ENCODE measurements at places on chromosomes 4 and X.

DNA sequence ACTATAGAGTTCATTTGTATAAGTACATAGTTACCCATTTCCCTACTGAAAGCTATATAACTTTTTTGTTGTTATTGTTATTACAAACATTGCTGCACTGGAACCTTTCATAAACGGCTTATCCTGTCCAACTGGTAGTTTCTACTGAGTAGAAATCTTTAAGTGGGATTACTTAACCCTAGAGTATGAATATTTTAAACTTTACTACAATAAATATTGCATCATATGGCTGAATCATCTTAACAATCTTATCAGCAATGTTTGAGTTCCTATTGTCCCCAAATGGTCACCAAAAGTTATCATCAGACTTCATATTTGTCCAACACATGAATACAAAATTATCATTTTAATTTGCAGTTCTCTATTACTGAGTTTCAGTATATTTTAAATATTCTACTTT lies 40.5 kb downstream of the LCORL start:
- DNase-seq: no peak

- no peak for DNase-seq
These were observed 72.3 kb upstream of the GRID2 start for GRCh38 chr4:92231511-92231910.

GRCh38 chr4:76779740-76780459 lies 118.0 kb downstream of the SOWAHB start:
- DNase-seq: no peak

GRCh38 chrX:74195605-74196004 lies 108.4 kb upstream of the ZCCHC13 start:
- DNase-seq: no peak

- DNase-seq: peak; percentile 10
These were observed 181.1 kb upstream of the WDFY3 start for GRCh38 chr4:85147481-85148076.

DNA sequence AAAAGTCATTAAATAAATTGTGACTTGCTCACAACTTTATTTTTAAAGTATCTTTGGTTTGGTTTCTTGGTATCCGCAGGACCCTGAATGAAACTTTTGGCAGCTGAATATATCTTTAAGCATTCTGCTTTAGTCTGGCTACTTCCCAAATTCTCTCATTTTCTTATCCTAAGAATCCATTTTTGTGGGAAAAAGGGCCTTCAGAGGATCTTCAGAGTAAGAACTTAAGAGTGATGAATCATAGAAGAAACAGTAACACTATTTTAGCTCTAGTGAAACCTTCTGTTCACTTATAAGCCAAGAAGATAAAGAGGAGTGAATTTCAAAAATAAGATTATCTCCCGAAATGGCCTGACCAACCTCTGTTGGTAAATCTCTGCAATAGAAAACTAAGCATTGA lies 540.6 kb upstream of the MAGEB18 start:
- no peak for DNase-seq

GRCh38 chrX:23779025-23779424 lies 3.9 kb upstream of the SAT1 start:
- DNase-seq: no peak

DNA sequence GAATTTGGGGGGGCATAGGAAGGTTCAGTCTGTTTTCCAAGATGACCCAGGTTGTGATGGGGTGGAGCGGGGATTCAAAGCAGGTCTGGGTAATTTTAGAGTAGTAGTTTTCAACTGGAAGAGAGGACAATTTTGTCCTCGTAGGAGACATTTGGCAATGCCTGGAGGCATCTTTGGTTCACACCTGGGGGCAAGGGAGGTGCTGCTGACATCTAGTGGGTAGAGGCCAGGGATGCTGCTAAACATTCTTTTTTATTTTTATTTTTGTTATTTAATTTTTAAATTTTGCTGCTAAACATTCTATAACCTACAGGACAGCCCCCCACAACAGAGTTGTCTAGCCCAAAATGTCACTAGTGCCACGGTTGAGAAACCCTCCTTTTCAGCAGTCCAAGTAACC lies 1.9 kb downstream of the RAB9A start:
- no peak for DNase-seq

- no peak for DNase-seq
These were observed 31.7 kb upstream of the GATB start for GRCh38 chr4:151792530-151792929.

GRCh38 chr4:159042868-159043267 lies 60.0 kb upstream of the RAPGEF2 start:
- no peak for DNase-seq

DNA sequence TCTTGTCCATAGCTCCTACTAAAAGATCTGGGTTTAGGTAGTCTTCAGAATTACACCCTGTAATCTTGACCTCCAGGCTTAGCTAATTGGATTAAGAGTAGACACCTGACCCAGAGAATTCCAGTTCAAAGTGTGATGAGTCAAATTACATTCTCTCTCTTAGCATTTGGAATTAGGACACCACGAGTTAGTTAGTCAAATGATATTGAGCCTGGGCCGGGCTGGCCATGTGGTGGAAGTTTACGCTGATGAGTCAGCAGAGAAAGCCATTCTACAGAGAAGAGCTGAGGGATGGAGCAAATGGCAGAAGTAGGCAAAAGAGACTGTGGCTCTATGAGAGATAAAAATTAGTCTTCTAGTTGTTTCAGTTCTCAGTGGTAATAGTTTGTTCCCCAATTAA lies 31.1 kb downstream of the CEP44 start:
- no peak for DNase-seq

GRCh38 chr4:34043131-34043530 lies 2201.2 kb downstream of the ARAP2 start:
- DNase-seq: no peak

DNA sequence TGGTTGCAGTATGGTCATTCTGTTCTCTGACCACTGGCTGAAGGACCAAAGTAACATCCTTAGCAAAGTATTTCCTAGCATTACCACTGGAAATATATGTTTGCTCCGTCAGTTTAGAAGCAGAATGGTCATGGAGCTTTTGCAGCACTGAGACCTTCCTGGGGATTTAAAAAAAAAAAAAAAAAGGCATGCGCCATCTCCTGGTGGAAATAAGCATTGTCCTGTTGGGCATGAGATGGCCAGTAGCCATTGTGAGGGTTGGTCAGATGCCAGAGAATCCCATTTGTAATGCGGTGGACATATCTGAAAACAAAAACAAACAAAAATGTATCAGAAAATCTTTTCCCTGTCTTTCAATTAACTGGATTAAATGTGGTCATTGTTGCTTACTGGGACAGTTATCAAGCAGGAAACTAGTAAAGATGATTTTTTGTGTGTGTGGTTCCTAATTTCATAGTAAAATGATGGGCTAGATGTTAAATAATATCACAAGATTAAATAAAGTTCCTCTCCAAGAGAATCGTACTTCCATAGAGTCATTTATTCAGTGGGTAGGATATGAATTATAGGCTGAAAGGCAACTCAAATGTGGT lies 139.6 kb downstream of the SOWAHB start:
- no peak for DNase-seq

- no peak for DNase-seq
These were observed 241.6 kb upstream of the PUDP start for GRCh38 chrX:7389576-7389975.

DNA sequence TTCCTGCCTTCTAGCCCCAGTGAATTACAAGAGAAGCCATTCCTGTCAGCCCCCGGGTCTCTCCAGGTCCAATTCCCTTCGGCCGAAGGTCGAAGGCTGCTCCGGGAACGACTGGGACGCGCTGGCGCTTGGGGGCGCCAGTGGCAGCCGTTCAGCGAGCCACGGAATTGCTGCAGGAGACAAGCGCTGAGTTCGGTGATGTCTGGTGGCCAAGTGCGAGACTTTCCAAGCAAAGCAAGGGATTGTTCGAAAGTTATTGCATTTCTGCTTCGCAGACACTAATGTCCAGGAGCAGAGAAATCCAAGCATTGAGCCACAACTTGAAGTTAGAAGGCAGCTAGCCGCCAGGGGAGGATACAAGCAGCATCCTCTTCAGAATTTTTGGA lies 1.1 kb upstream of the DKK2 start:
- DNase-seq: no peak

DNA sequence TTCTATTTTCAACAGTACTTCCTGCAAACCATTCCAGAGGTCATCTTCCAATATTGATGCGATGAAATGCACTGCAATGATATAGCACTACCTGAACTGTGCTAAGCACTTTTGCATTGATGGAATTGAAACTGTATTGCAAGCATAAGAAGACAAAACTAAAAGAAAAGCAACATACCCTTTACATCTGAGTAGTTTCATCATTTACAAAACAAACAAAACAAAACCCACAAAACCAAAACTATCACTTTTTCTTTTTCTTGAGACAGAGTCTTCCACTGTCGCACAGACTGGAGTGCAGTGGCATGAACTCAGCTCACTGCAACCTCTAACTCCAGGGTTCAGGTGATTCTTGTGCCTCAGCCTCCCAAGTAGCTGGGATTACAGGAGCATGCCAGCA lies 120.1 kb upstream of the NAP1L5 start:
- DNase-seq: no peak

GRCh38 chr4:154406018-154406795 lies 85.4 kb downstream of the DCHS2 start:
- no peak for DNase-seq

- DNase-seq: no peak
These were observed 353.1 kb upstream of the SPOCK3 start for GRCh38 chr4:167587361-167587760.

All from AG04449 (cell line).